Neural cell (in vitro differentiated cells): ENCODE measurements at places on chromosomes 5 and 9. TPM values are rescaled to one million over a fixed set of nuclear protein-coding genes. Genes with fewer than 3 reads are reported as not detected.

The PCSK5 gene
- polyA plus RNA-seq = 1.7 and 2.5 TPM in 2 replicates

The NSG2 gene
- 1,581 and 1,761 TPM in 2 replicates for polyA plus RNA-seq

The NMUR2 gene
- not detected in 2 replicates for polyA plus RNA-seq

The PLPP7 gene
- polyA plus RNA-seq = 0.87 and 1.6 TPM in 2 replicates

The GPRIN1 gene
- 32.3 and 42.8 TPM in 2 replicates for polyA plus RNA-seq

The FOXD4 gene
- 2.3 and 2.5 TPM in 2 replicates for polyA plus RNA-seq

The HAVCR2 gene
- polyA plus RNA-seq = 0.66 and 1.1 TPM in 2 replicates

The SNCAIP gene
- polyA plus RNA-seq = 25.6 and 29.9 TPM in 2 replicates

The SLC6A7 gene
- polyA plus RNA-seq = 1.5 and 4.6 TPM in 2 replicates

The ARHGEF37 gene
- 0.53 and 0.68 TPM in 2 replicates for polyA plus RNA-seq

The FOXI1 gene
- polyA plus RNA-seq = not detected in 2 replicates

The KIF27 gene
- 7.1 and 8.8 TPM in 2 replicates for polyA plus RNA-seq

The PHF2 gene
- 42.4 and 42.8 TPM in 2 replicates for polyA plus RNA-seq

The FCN2 gene
- polyA plus RNA-seq = not detected in 2 replicates

The TIFAB gene
- polyA plus RNA-seq = 0.10 TPM in 1 of 2 replicates, not detected in the other

The HSD17B3 gene
- not detected in 2 replicates for polyA plus RNA-seq

The SLC6A18 gene
- not detected in 2 replicates for polyA plus RNA-seq

The DHFR gene
- polyA plus RNA-seq = 17.0 and 21.2 TPM in 2 replicates

The SARDH gene
- 0.56 TPM in 1 of 2 replicates, not detected in the other for polyA plus RNA-seq

The SLC36A3 gene
- not detected in 2 replicates for polyA plus RNA-seq

The PCDHB4 gene
- polyA plus RNA-seq = 4.2 and 4.3 TPM in 2 replicates

The ENTREP1 gene
- polyA plus RNA-seq = 1.9 and 2.0 TPM in 2 replicates

The SLC4A9 gene
- polyA plus RNA-seq = not detected in 2 replicates

The OR1J2 gene
- not detected in 2 replicates for polyA plus RNA-seq

The TMED9 gene
- polyA plus RNA-seq = 53.8 and 59.1 TPM in 2 replicates

The KIF2A gene
- 68.4 and 72.0 TPM in 2 replicates for polyA plus RNA-seq

The CCL21 gene
- not detected in 2 replicates for polyA plus RNA-seq

The RAB24 gene
- polyA plus RNA-seq = 79.0 and 96.8 TPM in 2 replicates

The FOXD4L3 gene
- not detected in 2 replicates for polyA plus RNA-seq

The SLC34A1 gene
- not detected in 2 replicates for polyA plus RNA-seq

The CDH9 gene
- 1.7 and 3.4 TPM in 2 replicates for polyA plus RNA-seq

The GHR gene
- 0.31 and 0.86 TPM in 2 replicates for polyA plus RNA-seq

The LVRN gene
- polyA plus RNA-seq = 2.1 and 3.5 TPM in 2 replicates

The FCN1 gene
- not detected in 2 replicates for polyA plus RNA-seq

The GNA14 gene
- polyA plus RNA-seq = 0.40 and 1.1 TPM in 2 replicates

The DOCK8 gene
- polyA plus RNA-seq = 0.04 TPM in 1 of 2 replicates, not detected in the other

The SAXO1 gene
- polyA plus RNA-seq = not detected in 2 replicates

The UBE2QL1 gene
- polyA plus RNA-seq = 12.9 and 13.8 TPM in 2 replicates

The SELENOP gene
- 1.9 and 5.0 TPM in 2 replicates for polyA plus RNA-seq

The PHYHD1 gene
- polyA plus RNA-seq = not detected in 2 replicates

The PCA3 gene
- 0.16 TPM in 1 of 2 replicates, not detected in the other for polyA plus RNA-seq

The NRARP gene
- 1.4 and 2.3 TPM in 2 replicates for polyA plus RNA-seq
